ENCODE measurements at places on chromosomes 1 and 21. TPM values are rescaled to one million over a fixed set of nuclear protein-coding genes. Genes with fewer than 3 reads are reported as not detected.

GRCh38 chr1:115144176-115144575, 54.9 kb upstream of the TSPAN2 start:
- no peak for DNase-seq

- no peak for DNase-seq
Measured at GRCh38 chr1:92792340-92792782, 7.5 kb upstream of the EVI5 start.

DNA sequence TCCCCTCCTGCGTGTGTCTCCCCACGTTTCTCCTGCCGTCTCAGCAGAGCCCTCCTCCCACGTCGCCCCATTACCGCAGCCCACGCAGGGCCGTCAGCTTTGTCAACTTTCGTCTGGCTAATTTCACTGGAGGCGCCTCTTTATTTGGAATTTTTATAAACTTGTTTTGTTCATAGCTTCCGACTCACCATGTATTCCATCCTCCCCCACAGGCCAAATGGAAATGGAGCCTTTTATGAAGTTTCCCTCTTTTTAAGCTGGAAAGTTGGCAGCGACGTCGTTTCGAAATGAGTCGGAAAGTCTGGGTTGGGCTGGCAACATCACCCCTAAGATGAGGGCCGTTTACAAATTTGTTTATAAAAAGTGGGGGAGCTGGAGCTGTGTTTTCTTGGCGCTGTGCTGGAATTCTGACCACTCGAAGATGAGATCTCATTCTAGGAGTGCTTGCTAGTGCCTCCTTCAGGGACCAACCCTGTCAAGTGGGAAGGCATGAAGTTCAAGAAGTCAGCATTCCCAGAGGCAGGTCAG, 23.7 kb upstream of the SLC45A1 start:
- DNase-seq = no peak

DNA sequence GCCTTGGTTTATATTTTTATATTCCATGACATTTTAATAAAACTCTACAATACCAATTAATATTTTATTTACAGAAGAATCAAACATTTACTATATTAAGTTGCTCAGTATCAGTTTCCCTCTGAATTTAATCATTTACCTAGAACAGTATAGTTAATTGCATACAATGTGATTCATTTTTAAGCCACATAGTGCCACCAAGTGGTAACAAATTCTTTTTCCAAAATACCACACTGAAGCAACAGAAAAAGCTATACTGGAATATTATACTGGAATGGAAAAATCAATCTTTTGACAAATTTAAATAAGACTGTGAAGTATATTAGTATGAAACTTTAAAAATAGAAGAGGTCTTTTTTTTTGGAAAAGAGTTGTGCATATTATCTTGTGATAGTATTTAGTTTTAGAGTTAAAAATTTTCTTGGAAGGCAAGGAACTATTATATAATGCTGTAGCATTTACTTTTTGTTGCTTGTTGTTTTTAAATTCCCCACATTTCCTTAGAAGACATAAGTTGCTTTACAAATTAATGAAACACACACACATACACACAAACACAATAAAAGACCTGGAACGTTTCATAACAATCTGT, 57.3 kb downstream of the ZNF644 start:
- DNase-seq = no peak

- DNase-seq = no peak
Measured at GRCh38 chr1:155117610-155118009, 10.1 kb upstream of the EFNA1 start.

GRCh38 chr1:157512036-157512969, 40.0 kb downstream of the FCRL5 start:
- DNase-seq = no peak

GRCh38 chr1:178986204-178986603, 39.5 kb upstream of the FAM20B start:
- no peak for DNase-seq

DNA sequence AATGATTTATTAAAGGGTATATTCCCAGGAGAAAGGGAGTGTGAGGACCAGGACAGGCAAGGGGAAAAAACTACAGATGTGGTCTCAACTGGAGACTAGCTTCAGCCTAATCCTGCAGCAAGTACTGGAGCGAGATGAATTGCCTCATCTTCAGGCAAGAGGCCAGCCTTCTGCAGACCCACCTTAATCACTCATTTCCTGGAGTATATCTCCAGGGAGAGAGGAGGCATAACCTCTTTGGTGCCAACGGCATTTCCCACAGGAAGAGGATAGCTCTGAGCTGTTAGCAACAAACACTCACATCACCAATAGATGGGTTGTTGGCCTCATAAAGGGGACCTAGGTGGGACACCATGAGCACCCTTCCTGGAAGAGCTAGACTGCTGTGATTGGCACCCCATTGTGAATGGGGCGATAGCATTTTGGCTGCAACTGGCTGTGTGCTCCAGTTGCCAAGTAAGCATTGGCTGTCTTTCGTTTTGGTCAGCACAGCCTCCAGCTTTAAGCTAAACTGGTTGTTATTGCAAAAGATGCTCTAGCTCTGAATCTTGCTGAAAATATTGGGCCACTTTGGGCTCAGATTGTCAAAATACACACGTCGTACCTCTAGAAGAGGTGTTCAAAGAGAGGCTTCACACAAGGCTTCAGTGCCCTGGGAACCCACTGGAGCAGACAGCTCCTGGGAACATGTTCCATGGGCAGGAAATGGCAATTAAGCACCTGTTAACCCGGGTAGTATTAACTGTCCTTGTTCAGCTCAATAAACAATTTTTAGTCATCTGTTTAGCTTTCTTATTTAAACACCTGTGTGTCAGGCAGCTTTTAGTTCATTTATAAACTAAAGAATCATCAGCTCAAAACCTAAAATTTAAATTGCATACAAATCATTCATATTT, 314.8 kb upstream of the C1orf87 start:
- DNase-seq = no peak

GRCh38 chr1:94002046-94002787, 93.0 kb upstream of the GCLM start:
- DNase-seq = no peak

DNA sequence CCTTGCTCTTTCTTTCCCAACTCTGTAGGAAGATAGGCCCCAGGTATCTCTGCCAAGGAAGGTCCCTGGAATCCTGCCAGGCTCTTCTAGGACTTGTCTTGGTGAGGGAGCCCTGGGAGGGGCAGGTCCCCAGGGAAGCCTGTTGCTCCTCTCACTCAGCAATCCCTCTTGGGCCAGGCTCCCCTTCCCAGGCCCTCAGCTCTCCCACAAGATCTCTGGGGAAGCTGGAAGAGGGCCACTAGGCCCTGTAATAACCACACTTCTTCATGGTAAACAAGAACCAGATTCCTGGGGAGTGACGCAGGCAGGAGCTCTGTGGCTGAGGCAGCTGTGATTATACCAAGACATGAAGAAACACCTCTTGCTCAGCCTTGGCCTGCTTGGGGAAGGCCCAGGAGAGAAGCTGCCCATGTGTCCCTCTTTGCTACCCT, 9.9 kb upstream of the MAPKAPK2 start:
- DNase-seq = peak; percentile 89

DNA sequence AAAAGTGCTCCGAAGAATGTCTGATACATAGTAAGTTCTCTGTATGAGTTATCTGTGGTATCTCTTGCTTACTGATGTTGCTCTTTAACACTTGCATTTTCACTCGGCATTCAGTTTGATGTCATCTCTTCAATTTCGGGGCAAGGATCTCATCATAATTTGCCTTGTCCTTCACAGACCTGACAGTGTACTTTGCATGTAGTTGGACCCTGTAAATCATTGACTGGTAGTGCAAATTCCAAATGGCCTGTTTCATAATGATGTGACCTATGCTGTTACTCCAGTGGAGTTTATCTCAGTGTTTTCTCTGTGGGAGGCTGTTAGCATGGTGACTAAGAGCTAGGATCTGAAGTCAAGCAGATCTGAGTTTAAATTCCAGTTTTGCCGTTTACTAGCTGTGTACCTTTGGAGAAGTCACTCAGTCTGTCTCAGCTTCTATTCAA, 34.2 kb upstream of the ABCD3 start:
- DNase-seq = no peak

DNA sequence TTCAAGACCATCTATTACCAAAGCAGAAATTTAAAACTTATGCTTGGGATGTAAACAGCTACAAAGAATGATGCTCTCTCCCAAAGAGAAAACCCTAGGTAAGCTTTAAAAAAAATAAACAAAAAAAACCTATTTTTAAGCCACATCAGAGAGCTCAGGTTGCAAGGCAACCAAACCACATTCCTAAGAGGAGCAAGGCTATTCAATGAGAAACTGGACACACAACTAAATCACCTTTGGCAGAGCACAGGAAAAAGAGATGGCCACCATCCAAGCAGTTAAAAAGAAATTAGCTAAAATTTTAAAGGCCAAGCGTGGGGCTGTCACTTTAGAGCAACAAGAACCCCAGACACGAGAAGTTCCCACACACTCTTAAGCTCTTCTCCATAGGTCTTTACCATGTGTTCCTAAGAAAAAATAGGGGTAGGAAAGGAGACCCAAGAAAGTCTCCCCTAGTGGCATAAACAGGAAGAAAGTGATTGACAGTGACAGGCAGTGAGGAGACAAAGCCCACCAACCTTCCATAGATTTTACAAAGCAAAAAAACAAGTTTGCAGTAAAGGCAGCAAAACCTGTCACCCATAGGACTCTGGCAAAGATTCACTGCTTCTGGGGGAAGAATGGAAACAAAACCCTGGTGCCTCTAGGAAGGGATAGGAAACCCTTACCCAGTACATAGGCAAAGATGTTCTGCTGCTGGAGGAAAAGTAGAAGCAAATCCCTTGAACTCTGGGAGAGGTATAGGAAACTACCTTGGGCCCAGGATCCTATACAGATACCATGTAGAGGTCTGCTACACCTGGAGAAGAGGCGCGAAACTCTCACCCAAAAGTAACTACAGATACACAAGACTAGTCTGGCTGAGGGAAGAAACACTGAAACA, 68.5 kb downstream of the FOXJ3 start:
- peak; percentile 31 for DNase-seq

DNA sequence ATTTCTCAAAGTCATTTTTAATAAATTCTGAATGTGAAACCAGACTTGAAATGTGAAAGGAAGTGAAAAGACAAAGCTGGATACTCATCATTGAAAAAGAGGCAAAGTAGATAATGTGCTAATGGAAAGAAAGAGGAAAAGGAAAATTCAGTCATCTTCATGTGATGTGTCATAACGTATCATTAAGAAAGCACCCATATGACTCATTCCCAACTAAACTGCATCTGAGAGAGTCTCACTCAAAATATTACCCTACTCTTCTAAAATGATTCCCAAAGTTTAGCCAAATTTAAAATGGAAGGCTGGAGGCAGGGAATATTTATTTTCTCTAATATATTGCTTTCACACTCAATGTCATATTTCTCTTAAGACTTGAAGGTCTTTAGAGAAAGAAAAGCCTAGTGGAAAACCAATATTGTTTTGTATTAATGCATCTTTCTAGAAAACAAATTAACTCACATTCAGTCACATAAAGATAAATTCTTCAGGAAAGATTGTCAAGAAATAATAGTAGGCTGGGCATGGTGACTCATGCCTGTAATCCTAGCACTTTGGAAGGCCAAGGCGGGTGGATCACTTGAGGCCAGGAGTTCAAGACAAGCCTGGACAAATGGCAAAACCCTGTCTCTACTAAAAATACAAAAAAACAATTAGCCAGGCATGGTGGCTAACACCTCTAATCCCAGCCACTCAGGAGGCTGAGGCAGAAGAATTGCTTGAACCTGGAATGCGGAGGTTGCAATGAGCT, 129.9 kb downstream of the SLC30A10 start:
- DNase-seq = no peak

DNA sequence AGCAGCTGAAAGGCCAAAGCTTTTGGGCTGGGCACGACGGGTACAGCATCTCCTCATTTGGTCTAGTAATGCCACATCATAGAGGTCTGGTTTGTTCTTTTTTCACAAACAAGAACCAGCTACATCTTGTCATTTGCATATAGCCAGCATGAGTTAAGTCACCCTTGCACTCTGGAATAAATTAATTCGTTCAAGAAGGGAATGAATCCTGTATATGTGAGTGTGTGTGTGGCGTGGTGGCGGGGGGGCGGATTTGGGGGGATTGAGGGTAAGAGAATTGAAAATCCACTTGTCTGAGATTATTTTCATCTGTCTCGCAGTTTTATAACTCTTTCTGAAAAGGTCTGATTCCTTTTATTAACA, 380.0 kb upstream of the CAMK1G start:
- no peak for DNase-seq

- DNase-seq = no peak
Measured at GRCh38 chr1:197614916-197615692, 160.2 kb downstream of the DENND1B start.

DNA sequence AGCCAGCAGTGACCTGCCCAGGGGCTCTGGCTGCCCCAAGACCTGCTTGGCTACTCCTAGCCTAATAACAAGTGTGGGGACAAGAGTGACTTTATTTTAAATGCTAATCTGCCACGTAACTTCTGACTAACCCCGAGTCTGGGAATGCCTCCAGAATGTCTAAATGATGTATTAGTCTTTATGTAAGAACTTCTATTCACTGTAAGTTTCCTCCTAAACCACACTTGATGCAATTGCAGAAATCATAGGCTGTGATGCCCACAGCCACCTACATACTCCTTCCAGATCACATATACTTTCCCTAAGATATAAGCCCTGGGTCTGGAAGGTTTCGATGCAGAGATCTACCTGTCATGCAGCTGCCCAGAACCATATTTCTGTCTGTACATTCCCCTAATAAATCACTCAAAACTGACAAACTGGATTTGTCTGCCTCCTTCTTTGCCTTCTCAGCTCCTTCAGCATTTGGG, 5.9 kb upstream of the VPS45 start:
- peak; percentile 23 for DNase-seq

DNA sequence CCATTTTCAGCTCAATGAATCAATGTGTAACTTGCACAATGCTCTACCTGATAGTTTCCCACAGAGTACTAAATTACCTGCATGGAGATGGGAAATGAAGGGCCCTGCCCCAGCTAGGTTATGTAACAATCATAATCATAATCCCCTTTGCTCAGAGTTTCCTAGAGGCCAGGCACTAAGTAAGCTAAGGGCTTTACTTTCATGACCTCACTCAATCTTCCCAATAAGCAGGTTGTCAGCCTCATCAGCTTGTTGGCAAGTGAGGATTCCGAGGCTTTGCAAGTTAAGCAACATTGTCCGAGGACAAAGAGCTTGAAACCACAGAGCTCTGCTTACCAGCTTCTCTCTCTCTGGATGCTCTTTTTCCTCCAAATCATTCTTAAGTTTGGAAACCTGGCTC, 64.1 kb upstream of the NTPCR start:
- no peak for DNase-seq

- no peak for DNase-seq
Measured at GRCh38 chr21:36710729-36711048, 11.8 kb downstream of the SIM2 start.

GRCh38 chr1:121586369-121587229, 401.8 kb downstream of the SRGAP2C start:
- DNase-seq = no peak

Gene CR1L
- total RNA-seq = not detected

Gene IL20
- not detected for total RNA-seq

Gene FAM151A
- total RNA-seq = not detected

Gene IVL
- total RNA-seq = 0.57 TPM

Gene SH2D2A
- 0.80 TPM for total RNA-seq

Gene PRDM16
- total RNA-seq = 0.23 TPM

Gene LCE3D
- total RNA-seq = not detected

Gene KIF26B
- 3.3 TPM for total RNA-seq

Gene ASTN1
- total RNA-seq = 0.23 TPM

Gene GRIK3
- 5.9 TPM for total RNA-seq

Gene ANGPTL1
- total RNA-seq = 18.9 TPM

Gene TBX19
- 1.9 TPM for total RNA-seq

Gene HENMT1
- 22.1 TPM for total RNA-seq

Gene COL16A1
- 89.4 TPM for total RNA-seq

Gene IRF2BP2
- total RNA-seq = 124 TPM

Gene GUCA2B
- total RNA-seq = not detected

Measured in prostate gland (tissue), 2 donors.